ENCODE measurements at places on chromosomes 4 and X. TPM values are rescaled to one million over a fixed set of nuclear protein-coding genes. Genes with fewer than 3 reads are reported as not detected.

KIT gene
- total RNA-seq = 24.8 TPM

- DNase-seq = no peak
- no peak overlapping the region for H3K4me3 ChIP-seq
- no peaks in the 10 kb centered on the region for H3K4me1 ChIP-seq
- no peak overlapping the region for H3K27ac ChIP-seq
Observed at GRCh38 chr4:80903020-80903419, 127.5 kb upstream of the BMP3 start.

GRCh38 chr4:189807031-189807430 lies 133.6 kb upstream of the FRG1 start:
- H3K4me1 ChIP-seq = no peaks in the 10 kb centered on the region
- no peak overlapping the region for H3K27ac ChIP-seq
- no peaks in the 10 kb centered on the region for H3K36me3 ChIP-seq
- no peak overlapping the region for H3K4me3 ChIP-seq
- DNase-seq = no peak

DNA sequence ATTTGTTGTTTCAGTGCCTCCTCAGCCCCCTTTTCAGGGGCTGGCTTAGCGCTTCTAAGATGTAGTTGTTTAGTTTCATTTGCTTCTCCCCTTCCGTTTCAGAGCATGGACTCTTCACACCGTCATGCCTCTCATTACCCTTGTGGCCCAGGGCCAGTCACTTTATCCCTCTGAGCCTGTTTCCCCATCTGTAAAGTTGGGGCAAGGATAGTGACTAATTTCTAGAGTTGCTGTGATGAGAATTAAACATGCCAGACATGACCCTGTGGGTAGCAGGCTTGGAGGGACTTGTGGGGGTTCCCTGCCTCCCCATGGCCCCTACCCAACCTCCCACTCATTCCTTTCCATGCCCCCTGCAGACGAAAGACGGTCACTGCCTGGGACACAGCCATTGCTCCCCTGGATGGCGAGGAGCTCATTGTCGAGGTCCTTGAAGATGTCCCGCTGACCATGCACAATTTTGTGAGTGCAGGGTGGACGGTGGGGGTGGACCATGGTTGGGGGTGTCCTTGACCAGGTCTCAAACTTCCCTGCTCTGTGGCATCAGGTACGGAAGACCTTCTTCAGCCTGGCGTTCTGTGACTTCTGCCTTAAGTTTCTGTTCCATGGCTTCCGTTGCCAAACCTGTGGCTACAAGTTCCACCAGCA lies 3.6 kb downstream of the ARAF start:
- H3K27me3 ChIP-seq = no peaks in the 10 kb centered on the region
- no peak overlapping the region for H3K4me3 ChIP-seq
- H3K4me1 ChIP-seq = no peaks in the 10 kb centered on the region
- no peak overlapping the region for H3K27ac ChIP-seq

DNA sequence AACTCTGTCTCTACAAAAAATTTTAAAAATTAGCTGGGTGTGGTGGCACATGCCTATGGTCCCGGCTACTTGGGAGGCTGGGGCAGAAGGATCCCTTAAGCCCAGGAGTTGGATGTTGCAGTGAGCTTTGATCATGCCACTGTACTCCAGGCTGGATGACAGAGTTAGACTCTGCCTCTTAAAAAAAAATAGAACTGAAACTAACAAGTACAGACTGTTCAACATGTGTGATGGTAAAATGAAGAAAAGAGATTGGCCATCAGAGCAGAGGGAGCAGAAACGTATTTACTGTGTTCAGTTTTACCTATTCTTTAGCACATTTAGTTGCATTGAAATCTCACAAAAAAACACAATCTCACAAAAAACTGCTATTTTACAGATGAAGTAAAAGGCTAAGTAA lies 77.9 kb upstream of the NAP1L5 start:
- no peak for DNase-seq
- no peak overlapping the region for H3K27ac ChIP-seq
- H3K36me3 ChIP-seq = no peaks in the 10 kb centered on the region
- no peaks in the 10 kb centered on the region for H3K27me3 ChIP-seq
- H3K4me1 ChIP-seq = no peaks in the 10 kb centered on the region

GRCh38 chrX:45401923-45402322 lies 201.2 kb upstream of the DIPK2B start:
- peak overlapping the region; percentile 36 for H3K27ac ChIP-seq
- H3K27me3 ChIP-seq = no peaks in the 10 kb centered on the region
- peak overlapping the region; percentile 8 for H3K4me3 ChIP-seq
- H3K4me1 ChIP-seq = peaks cover 4% of the 10 kb centered on the region
- no peak for DNase-seq
- H3K36me3 ChIP-seq = no peaks in the 10 kb centered on the region

- H3K27ac ChIP-seq = no peak overlapping the region
- H3K27me3 ChIP-seq = no peaks in the 10 kb centered on the region
- no peaks in the 10 kb centered on the region for H3K36me3 ChIP-seq
- H3K4me3 ChIP-seq = no peak overlapping the region
- peak; percentile 47 for DNase-seq
- H3K4me1 ChIP-seq = no peaks in the 10 kb centered on the region
Observed at GRCh38 chr4:91064157-91064853, 937.1 kb downstream of the CCSER1 start.

DNA sequence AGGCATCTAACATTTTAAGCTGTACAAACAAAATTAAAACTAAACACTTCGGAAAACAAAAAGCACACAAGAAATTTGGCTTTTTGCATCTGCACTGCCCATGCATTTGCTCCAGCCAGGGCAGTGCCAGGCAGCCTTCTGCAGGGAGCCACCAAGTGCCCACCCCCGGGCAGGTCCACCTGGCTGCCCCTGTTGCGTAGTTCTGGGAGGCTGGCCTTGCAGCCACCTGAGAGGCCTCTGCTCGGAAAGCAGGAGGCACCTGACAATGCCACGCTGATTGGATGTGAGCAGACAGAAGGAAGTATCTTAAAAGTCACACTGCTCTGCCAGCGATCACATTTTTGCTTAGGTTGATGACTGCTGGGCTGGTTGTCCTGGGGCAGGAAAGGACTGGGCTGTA lies 3.5 kb downstream of the TMEM271 start:
- H3K4me1 ChIP-seq = no peaks in the 10 kb centered on the region
- no peak overlapping the region for H3K4me3 ChIP-seq
- H3K27ac ChIP-seq = no peak overlapping the region
- peaks cover 62% of the 10 kb centered on the region for H3K27me3 ChIP-seq

DNA sequence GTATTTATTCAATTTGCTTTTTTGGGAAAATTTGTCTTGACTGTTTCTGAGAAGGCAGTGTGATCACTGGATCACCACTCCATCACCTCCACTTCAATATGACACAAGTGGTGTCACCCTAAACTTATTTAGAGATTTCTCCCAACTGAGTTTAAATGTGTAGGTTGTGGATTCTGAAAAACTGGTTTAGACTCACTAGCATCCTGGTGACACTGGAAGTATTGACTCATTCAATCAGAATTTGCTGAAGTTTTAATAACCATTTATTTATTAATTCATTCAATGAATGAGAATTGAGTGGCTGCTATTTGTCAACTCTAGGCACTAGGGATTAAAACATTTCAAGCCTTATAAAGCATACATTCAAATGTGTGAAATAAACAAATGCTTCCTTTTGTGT lies 819.1 kb upstream of the EPHA5 start:
- DNase-seq = no peak
- H3K27me3 ChIP-seq = no peaks in the 10 kb centered on the region
- H3K27ac ChIP-seq = no peak overlapping the region
- H3K4me3 ChIP-seq = no peak overlapping the region
- no peaks in the 10 kb centered on the region for H3K4me1 ChIP-seq

DNA sequence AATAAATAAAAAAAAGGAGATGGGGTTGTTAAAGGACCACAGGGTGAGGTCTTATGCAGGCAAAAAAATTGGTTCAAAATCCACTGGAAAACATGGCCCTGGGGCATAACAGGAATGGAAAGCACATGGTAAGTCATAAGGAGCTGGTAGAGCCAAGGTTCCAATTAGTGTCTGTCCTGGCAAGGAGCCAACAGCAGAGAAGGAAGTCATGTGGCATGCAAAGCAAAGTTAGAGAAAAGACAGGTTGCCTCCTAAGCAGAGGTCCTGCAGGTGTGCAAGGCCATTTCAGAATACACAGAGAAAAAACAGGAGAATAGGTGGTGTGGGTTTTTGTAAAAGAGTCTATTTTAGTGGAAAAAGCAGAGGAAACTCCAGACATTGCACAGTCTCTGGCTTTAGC lies 1881.7 kb downstream of the ARAP2 start:
- H3K27me3 ChIP-seq = no peaks in the 10 kb centered on the region
- H3K4me1 ChIP-seq = no peaks in the 10 kb centered on the region
- H3K36me3 ChIP-seq = no peaks in the 10 kb centered on the region
- no peak for DNase-seq
- H3K27ac ChIP-seq = no peak overlapping the region
- H3K4me3 ChIP-seq = no peak overlapping the region

DNA sequence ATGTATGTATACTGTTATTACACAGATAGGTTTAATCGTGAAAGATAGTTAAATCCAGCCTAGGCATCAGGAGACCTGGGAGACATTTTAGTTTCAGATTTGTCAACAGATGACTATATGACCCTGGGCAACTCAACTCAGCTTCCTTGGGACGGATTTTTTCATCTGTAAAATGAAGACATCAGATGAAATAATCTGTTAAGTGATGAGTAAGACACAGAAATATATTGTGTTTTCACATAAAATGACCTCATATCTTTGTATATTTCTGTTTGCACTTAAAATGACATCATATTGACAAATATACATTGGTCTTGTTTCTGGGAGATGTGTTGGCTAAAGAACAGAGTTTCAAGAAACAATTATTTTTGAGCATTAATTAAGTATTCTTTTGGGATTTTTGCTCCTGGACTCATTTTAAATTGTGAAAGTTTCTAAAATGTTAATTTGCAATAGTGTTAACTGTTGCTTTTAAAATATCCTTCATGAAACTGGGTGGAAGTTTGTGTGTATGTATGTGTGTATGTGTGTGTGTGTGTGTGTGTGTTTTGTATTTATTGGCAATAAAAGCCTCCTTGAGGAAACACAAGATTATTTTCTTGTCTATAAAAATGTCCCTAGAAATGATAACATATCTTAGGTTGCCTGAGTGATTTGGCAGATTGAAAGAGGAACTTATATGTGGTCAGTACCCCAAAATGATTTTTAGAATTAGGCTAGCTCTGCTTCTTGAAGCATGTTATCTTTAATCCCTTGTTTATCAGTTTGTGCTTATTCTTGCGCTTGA lies 29.1 kb upstream of the MMAA start:
- H3K27ac ChIP-seq = no peak overlapping the region
- H3K4me3 ChIP-seq = no peak overlapping the region
- no peaks in the 10 kb centered on the region for H3K4me1 ChIP-seq
- no peaks in the 10 kb centered on the region for H3K36me3 ChIP-seq
- no peaks in the 10 kb centered on the region for H3K27me3 ChIP-seq

Data from H1 (cell line).